ENCODE measurements at places on chromosomes 3 and 15. TPM values are rescaled to one million over a fixed set of nuclear protein-coding genes. Genes with fewer than 3 reads are reported as not detected.
A peak's percentile ranks its signal among the peaks of the same experiment; 100 is the strongest.

The RASGRP1 gene
- 1.6 TPM for polyA plus RNA-seq

The PRRT3 gene
- polyA plus RNA-seq: 4.5 TPM

The KLHL25 gene
- polyA plus RNA-seq: 1.6 TPM

The CHRNA5 gene
- polyA plus RNA-seq: 1.2 TPM

The CCR5 gene
- polyA plus RNA-seq: not detected

GRCh38 chr3:27391796-27392195 is 22.6 kb upstream of the NEK10 start:
- DNase-seq: no peak

DNA sequence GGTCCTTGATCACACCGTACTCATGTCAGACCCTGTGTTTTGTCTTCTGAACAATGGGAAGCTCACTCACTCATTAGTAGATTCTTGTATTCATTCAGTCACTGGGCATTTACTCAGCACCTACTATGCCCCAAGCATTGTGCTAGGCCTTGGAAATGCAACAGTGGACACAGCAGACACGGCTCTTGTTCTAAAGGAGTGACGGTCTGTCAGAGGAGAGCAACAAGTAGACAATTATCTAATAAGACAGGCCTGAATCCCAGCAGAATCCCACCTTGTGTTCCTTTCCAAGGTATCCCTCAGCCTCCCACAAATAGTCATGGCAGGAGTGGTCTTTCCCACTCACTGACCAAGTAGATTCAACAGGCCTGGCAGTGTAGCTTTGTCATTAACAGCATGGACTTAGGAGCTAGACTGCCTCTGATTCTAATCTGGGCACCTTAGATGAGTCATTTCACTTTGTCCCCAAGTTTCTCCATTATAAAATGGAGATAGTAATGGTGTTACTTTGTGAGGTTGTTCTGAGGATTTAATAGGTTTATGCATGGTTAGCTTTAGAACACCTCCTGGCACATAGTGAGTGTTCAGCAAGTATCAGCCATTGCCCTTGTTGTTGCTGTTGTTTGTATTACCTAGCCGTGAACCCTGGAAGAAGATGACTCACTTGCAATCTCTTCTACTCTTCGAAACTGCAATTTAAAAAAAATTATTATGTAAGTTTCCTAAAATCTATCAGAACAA is 69.1 kb downstream of the SSUH2 start:
- peak; percentile 40 for DNase-seq

DNA sequence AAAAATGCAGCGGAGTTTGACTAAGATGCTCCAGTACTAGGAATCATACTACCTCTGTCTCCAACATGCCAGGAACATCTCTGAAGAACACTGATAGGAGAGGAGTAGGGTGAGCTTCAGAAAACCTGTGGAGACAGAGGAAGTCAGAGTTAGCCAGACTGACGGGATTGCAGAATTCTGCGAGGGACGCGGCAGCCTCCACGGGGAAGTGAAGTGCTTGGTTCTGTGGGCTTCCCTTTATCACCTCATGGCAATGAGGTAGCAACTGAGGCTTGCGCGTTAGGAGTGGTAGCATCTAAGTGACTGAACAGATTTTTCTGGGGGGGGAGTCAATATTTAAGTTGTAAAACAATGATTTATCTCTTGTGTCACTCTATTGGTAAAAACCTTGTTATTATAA is 226.3 kb downstream of the MCTP2 start:
- no peak for DNase-seq

DNA sequence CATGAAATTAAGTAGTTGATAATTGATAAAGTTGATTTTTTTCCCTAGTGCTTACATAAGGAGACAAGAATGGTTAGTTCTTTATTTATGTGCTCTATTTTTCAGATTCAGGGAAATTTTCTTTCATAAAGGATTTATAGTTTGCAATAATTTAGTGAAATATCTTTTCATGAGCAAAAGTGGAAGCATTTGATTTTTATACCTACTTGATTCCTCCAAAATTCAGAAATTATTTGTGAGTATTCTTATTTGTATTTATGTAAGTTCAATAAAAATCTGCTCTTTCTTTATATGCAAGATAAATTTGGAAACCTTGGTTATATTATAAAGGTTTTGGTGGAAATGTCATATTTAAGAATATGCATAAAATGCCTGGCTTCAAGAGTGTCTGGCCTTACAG is 14.7 kb upstream of the SLCO2A1 start:
- no peak for DNase-seq

DNA sequence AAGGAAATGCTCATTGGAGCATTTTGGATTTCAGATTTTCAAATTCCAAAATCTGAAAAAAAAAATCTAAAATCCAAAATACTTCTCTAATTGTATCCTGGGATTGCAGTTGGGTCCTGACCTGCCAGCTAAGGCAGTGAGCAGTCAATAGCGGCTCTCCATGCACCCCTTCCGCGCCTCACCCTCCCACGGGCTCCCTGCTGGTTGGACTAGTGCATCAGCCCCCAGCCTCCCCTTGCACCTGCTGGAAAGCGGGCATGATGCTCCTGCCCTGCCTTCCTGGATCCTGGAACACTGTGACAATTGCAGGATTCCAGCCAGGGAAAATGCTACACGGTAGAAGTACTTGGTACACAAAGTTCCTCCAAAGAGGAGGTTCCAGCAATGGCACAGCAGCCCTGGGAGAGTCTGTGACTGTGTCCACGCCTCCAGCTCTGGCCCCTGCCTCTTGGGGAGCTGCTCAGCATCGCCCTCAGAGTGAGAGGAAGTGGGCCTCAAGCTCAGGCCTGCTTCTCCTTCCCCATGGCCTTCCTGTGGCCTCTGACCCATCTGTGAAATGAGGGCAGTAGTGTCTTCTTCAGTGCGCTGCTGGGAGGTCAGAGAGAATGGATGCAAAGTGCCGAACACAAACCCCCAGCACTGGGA is 39.5 kb upstream of the CHRNB4 start:
- DNase-seq: no peak

DNA sequence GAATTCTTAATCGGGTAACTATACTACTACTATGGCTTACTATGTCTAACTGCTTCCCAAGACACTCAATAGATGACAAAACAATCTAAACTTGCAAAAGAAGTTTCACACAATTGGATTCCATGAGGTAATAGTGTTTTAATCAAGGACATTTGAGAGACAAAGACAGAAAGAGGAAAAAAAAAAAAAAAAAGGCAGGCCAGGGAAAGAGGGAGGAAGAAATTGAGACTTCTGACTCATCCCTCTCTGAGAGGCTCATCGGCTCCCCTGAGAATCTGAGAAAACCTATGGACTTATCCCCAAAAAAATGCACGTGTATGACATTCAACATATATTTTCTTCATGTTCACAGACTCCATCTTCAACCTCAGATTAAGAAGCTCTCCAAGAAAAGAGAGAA is 61.0 kb downstream of the SCAPER start:
- peak; percentile 16 for DNase-seq

DNA sequence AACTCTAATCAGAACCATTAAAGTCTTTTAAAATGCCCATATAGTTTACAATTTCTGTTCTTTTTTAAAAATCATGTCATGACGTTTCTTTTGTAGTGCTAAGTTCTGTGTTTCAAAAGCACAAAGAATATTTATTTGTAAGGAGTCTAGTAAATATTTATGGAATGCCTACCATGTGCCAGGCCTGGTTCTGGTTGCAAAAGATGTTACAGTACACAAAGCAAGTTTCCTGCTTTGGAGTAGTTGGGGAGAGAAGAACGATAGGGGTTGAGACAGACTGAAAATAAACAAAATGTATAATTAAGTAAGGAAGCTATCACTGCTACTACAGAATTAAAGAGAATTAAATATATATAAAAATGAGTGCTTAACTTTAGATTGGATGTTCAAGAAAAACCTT is 86.8 kb upstream of the CMSS1 start:
- no peak for DNase-seq

DNA sequence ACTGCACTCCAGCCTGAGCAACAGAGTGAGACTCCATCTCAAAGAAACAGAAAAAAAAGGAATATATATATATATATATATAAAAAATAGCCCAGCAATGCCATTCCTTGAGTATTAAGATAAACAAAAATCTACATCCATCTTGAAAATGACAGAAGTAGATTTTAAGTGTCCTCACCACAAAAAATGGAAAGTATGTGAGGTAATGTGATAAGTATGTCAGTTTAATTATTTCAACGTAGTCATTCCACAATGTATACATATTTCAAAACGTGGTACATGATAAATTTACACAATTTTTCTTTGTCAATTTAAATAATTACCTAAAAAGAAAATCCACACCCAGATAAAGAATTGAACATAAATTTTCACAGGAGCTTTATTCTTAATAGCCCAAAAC is 54.9 kb downstream of the HCN4 start:
- peak; percentile 16 for DNase-seq

DNA sequence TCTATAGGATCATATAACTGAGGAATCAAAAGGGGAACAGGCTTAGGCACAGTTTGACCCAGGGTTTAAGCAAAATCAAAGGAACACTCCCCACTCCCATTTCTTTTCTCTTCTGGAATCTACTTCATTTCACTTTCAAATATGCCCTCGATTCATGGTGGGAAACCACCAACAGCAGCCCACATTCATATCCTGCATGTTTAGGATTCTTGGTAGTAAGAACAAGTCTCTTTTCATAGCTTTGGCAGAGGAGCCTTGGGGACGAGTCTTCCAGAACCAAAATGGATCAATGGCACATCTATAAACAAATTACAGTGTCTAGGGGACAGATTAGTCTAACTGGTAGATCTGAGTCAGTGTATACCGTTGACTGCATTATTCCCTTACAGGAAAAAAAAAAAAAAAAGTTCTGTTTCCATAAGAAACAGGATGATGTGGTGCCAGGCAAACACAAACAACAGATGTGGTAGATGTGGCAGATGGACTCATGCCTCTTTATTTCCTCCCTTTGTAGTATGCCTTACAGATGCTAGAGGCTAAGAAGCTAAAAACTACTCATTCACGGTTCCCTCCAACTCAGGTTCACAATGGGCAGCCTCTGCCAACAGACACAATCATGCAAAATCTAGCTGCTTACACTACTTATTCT is 578.3 kb upstream of the ADAMTS9 start:
- peak; percentile 50 for DNase-seq
